ENCODE measurements at places on chromosomes 7 and 10.

DNA sequence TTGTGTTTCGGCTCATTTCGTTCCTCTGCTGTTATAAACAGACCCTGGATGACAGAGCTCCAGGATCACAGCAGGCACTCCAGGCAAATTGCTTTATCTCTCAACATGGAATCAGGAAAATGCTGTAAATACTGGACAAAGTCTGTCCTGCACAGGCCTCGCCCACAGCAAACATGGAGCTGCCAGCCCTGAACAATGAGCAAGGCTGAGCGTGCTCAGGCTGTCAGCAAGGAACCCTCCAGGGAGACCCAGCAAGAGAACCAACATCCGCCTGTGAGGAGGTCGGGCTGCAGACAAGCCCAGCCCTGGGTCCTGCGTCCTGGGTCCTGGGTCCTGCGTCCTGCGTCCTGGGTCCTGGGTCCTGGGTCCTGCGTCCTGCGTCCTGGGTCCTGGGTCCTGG lies 180.8 kb downstream of the PTPRN2 start:
- no peak for DNase-seq

GRCh38 chr10:42783181-42783549 lies 570 bp downstream of the BMS1 start:
- DNase-seq: no peak

DNA sequence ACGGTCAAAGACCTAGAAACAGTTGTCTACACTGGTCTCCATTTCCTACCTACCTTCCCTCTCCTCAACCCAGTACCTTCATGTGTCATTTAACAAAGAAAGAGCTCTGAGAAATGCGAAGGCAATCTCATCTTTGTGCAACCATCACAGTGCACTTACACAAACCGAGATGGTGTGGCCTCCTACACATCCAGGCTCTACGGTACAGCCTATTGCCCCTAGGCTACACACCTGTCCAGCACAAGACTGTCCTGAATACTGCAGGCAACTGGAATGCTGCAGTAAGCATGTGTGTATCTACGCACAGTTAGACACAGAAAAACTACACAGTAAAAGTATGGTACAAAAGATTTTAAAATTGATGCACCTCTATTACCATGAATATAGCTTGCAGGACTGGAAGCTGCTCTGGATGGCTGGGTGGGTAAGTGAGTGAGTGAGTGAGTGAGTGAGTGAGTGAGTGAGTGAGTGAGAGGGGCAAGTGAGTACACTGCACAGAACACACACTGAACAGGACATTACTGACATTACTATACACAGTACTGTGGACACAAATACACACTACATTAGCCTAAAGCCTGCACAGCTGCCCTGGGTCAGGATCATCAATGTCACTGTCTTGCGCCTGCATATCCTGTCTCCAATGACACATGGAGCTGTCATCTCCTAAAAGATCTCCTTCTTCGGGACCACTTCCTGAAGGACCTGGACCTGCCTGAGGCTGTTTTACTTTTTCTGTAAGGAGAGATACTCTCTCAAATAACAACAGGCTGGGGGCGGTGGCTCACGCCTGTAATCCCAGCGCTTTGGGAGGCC lies 18.5 kb downstream of the ITGB1 start:
- no peak for DNase-seq

DNA sequence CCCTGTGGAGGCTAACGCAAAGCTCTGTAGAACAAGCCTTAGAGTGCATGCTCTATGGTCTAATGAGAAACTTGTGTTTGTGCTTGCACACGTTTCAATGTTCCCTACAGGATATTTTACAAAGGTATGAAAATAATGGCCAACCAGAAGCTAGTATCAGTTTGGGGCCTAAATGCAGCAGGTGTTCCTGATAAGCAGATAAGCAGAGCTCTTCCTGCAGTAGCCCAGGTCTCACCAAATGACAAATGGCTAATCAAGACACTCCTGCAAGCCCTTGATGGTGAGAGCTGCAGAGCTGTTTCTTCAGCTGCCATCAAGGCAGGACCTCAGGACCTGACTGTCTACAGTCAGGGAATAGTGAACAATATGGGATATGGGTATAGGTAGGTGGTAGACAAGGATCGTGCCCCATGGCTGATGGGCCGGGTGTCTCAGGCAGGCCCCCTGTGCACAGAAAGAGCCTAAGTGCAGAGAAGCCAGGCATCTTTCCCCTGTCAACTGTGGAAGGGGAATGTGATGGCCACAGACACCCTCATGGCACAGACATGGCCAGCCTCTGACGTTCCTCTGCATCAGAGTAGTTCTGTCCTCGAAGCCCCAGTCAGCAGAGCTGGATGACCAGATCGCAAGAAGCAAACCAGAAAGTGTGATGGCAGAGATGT lies 23.2 kb upstream of the RASSF4 start:
- DNase-seq: no peak

DNA sequence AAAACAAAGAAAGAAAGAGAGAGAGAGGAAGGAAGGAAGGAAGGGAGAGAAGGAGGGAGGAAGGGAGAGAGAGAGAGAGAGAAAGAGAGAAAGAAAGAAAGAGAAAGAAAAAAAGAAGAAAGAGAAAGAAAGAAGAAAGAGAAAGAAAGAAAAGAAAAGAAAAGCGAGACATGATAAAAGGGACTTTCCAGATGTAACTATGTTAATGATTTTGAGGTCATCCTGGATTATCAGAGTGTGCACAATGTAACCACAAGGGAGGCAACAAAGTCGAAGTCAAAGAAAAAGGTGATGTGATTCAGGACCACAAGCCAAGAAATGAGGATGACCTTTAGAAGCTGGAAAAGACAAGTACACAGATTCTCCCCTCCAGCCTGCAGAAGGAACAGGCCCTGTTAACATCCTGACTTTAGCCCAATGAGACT lies 48.9 kb upstream of the PAX2 start:
- DNase-seq: no peak

- no peak for DNase-seq
Observed at GRCh38 chr10:44968500-44969400, 9.1 kb downstream of the RASSF4 start.

DNA sequence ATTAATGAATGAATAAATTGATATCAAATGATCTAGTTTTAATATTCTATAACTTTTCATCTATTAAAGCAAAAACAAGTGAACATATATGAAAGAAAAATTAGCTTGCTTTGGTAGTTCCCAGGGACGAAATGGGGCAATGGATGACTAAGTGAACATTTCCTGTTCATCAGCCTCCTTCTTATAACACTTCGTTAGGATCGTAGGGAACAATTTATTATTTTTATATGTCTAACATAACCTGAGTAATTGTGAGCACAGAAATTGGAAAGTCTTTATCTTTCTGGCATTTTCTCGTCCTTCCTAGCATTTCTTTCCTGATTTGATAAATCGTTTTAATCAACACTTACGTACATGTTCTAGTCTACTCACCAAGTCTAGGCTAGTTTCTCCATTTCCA lies 59.1 kb upstream of the PPP1R3C start:
- DNase-seq: no peak

- no peak for DNase-seq
Observed at GRCh38 chr7:2566348-2566889, 7.6 kb downstream of the IQCE start.
